T-helper 1 cell (primary cell): ENCODE measurements at places on chromosomes 3 and 15.

- no peak for DNase-seq
Measured at GRCh38 chr15:70401709-70402108, 304.0 kb upstream of the TLE3 start.

GRCh38 chr3:183829466-183829865 lies 4.1 kb upstream of the MAP6D1 start:
- DNase-seq, result no peak

DNA sequence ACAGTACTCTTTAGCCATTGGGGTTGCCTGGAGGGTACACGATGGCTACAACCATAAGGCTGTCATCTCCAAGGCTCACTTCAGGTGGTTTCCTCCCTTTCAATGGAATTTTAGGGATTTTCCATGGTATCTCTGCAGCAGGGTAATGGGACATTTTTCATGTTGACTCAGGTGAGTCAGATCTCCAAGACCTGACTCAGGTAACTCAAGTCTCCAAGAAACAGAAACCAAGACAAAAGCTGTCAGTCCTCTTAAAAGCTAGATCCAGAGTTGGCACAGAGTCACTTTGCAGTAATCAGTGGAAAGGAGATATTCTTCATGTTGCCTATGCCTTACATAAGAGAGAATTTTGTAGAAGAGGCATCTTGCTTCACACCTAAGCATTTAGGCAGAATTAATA lies 375.8 kb upstream of the ARPP21 start:
- no peak for DNase-seq

DNA sequence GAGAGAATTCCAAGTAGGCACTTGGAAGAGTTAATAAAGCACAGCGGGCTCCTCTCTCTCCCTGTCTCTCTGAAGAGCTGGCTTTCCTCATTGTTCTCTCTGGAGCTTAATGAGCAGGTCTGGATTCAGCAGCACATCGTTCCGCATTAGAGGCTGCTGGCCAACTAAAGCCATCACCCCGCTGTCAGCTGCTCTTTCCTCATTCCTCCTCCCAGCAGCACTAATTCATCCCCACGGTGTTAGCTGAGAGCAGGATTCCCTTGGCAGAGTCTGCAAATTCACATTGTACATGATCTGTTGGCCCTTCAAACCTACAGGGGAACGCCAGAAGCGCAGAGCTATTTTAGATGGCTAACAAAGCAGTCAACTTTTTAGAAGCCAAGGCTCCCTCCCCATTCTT lies 44.2 kb downstream of the SGO1 start:
- no peak for DNase-seq

DNA sequence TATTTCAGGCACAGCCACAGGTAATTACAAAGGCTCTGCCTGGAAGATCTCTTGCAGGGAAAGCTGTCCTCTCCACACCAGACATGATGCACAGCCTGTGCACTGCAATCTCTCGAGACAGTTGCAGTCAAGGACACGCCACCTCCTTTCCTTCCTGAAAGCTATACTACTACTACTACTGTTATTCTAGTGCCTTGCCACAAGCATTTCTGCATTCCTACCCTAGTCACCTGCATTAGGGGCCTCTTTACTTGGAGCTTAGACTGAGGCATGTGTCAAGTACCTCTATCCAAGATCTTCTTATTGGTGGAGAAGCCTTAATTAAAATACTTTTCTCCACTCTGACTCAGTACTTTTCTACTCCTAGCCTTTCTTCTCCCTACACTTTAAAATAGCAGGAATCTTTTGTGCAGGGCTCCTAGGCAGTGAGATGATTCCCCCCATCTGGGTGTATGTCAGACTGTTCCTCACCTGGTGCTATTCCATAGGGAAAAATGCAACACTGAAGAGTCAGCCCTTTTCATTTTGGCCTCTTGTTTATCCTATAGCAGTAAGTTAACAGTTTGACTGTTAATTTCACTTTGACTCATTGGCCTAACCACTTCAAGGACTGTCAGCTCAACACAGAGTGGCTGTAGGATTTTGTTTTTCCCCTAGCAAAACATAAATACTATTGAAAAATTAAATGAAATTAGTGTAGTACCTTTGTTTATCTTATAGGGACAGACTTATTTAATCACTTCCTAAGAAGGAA lies 78.9 kb downstream of the ESYT3 start:
- no peak for DNase-seq

GRCh38 chr3:46884929-46885328 lies 7.4 kb downstream of the PTH1R start:
- DNase-seq, result no peak

DNA sequence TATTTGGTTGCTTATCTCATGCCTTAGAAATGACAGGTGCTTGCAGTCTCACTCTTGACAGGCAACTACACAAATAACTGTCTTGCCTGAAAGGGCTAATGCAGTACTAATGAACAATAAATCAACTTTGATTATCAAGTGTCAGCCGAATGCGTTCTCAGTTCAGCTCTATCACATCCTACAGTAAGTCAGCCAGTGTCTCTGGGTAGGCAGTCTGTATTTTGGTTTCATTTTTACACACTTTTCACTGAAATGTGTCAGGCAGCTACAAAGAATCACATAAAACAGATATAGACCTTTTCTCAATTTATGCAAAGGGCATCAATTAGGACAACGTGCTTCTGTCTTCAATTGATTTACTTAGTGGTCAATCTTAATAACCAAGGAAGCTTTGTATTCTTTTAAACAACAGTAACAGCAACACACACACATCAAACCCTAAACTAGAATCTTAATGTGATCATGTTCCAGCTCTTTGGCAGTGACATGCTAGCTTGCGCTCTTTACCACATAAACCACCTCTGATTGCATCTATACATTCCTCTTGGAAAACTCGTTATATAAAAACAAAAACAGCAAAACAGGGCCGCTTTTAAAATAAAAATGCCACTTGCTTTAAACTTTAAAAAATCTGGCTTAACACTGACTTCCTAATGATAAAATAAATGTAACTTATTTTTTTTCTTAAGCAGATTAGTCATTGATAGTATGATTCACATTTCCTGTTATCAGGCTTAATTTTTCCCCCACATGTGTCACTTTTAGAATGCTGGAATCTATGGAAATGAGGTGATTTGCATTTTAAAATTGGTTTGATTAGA lies 520.4 kb downstream of the FOXP1 start:
- DNase-seq, result no peak

DNA sequence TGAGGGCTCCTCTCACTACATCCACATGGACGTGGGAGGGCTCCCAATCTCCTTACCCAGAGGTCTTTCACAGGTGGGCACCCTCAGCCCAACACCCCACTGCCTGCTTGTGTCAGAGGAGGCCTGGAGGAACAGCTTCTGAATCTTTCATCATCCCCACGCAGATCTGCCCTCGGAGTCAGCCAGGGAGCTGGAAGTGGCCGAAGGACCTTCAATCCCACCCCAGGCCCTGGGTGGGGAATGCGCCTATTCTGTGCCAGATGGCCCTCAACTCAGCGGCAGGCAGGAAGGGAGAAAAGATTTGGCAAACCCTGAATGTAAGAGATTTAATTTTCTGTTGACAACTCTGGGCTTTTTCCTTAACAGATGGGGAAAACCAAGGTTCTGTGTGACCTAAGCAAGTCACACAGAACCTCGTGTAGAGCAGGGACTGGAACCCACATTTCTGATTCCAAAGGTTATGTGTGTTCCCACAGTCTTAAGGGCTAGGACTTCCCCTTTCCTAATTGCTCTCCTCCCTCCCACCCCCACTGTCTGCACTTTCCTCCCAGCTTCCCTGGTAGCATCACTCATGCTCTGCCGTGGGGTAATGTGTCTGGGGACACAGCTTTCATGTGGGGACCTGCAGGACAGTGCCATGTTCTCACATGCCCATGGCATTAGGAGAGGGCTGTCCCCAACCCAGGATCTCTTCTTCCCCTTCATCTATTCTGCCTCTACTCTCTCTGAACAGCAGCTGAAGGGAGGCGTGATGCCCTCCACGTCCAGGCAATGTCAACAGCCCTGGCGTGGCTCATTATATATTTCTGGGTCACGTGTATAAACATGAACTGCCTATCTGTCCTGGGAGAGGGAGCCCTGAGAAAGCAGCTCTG lies 98.1 kb downstream of the SEMA5B start:
- no peak for DNase-seq

DNA sequence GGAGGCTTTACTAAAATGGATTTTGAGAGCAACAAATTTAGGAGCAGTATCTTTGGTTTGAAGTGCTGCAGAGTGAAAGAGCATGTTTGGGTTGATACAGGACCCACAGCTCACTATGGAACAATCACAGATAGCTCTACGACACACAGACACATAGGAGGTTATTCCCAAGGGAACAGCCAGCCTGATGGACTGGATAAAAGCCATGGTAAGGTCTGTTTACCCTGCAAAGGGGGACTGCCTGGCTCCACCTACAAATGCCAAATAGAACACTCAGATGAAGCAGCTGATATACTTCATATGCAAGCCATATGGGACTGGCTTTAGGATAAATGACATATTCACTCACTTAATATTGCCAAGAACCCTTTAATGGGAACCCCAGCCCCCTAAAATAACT lies 75.4 kb downstream of the CDC25A start:
- no peak for DNase-seq

GRCh38 chr15:65653801-65654521 lies 32.2 kb downstream of the SLC24A1 start:
- DNase-seq, result no peak

- DNase-seq, result no peak
Measured at GRCh38 chr3:130379274-130379673, 33.8 kb downstream of the COL6A5 start.

DNA sequence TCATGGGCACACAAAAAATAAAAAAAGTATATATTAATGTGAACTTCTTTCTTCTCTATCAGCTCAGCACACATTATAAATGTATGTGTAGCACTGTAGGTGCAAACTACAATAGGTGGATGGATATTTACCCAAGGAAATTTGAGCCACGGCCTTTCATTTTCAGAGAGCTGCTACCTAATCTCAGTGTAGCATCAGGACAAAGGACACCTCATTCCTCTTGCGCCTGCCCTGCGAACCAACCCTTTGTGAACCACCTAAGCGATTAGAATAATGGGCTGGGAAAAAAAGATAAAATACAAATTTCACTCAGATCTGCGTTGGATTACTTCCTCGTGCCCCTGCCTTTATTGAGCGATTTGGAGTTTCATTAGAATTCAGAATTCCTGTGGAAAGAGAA lies 263.2 kb downstream of the NR2F2 start:
- DNase-seq, result no peak

- no peak for DNase-seq
Measured at GRCh38 chr3:144055604-144056003, 84.0 kb downstream of the DIPK2A start.

DNA sequence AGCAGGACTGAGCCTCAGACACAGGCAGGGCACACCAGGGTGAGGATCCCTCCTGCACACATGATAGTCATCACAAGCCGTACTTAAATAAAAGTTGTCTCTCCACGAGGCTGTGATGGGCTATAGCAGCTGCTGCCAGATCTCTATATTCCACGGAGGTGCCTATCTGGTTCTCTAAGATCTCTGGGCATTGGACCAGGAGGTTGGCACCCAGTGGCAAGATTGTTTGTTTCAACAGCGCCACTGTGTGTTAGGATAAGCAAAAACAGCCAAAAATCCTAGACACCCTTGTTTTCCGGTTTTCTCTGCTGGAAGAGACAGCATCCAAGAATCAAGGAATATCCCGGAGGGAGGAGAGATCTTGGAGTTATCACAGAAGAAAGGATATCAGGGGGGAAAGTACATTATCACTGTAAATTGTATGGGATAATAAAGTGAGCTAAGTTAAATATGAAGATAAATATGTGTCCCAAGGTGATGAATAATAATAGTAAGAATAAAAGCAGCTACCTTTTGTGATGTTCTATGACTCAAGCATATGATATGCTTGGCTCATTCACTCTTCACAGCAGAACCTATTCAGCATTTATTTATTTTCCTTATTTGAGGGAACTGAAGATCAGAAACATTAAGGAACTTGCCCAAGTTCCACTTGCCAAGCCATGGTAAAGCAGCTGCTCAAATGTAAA lies 90.6 kb upstream of the AKAP13 start:
- no peak for DNase-seq

GRCh38 chr3:3212781-3213440 lies 33.4 kb upstream of the CRBN start:
- no peak for DNase-seq

GRCh38 chr3:117814975-117815374 lies 1105.4 kb downstream of the TUSC7 start:
- DNase-seq, result no peak

DNA sequence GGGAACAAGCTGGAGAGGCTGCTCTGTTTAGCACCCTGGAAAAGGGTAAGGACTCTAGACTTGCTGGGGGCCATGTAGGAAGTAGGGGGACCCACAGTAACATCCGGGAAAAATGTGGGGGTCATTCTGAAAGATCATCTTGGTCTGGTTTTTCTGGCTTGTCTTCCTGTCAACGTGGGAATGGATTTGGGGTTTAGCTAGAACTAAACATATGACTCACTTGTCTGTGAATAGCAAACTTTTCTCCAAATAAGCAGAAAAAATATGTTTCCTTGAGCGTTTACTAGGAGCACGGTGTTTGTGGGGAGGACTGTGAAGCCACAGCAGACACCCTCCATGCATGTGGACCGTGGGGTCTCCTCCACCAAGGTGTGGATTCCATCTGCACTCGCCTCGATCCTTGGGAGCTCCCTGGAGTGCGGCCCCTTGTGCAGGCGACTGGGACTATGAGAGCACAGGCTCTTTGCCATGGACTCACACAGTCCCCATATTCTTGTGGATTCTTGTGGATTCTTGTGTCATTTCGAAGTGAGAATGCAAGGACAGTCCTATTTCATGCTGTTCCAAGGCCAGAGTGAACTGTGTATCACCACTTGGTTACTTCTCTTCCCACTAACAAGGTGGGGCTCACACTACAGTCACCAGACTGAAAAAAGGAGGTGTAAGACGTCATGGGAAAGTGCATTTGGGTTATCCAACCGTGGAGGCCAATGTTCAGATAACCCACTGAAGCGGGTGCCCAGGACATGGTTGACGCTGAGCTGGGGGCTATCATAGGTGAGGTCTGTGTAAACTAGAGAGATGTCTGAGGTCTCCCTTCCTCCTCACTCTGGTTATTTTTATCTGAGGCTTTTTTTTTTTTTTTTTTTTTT lies 25.5 kb downstream of the PGPEP1L start:
- DNase-seq, result no peak

DNA sequence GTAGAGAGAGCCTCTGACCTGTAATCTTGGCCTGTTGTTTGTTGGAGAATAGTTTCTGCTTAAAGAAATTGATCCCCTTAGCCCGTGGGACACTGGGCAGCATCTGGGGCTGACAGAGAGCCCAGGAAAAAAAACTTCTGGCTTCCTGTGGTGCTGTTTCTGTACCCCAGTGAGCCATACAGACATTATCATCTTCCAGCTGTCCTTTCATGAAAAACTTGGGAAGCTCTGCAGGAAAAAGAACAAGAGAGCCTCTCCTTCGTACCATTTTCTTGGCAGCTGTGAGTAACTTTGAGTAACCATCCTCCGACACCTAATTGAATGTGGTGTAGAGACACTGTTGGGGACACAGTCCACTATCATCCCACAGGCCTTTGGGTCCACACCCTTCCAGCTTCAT lies 333.0 kb downstream of the SHQ1 start:
- no peak for DNase-seq
